ENCODE measurements at places on chromosomes 7 and 10.

GRCh38 chr10:790821-791551, 101.5 kb upstream of the DIP2C start:
- peak; percentile 51 for DNase-seq

GRCh38 chr10:124648131-124648475, 96.1 kb downstream of the FAM53B start:
- DNase-seq = no peak

GRCh38 chr7:56040730-56041129, 10.5 kb downstream of the PSPH start:
- no peak for DNase-seq

DNA sequence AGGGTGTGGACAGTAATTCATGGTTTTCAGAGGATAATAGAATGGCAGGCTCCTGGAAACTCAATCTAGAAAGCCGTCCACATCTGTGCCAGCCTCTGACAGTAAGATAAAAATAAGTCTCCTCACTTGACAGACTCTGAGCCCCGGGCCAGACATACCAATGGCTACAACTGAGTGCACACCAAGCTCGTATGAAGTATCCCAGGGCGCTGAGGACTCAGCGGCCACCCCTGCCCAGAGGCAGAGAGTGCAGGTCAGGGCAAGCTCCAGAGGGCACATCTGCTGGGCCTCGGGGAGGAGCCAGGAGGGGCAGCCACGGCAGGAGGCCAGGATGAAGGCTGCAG, 262.8 kb upstream of the TCERG1L start:
- peak; percentile 46 for DNase-seq

GRCh38 chr7:1454542-1454941, 4.7 kb downstream of the MICALL2 start:
- no peak for DNase-seq

GRCh38 chr7:37683246-37684120, at the start of gene GPR141:
Gene GPR141, plus strand, starts transcription at chr7:37683766. Its CDS starts 56,628 bp downstream, at chr7:37740394.
- DNase-seq = no peak

DNA sequence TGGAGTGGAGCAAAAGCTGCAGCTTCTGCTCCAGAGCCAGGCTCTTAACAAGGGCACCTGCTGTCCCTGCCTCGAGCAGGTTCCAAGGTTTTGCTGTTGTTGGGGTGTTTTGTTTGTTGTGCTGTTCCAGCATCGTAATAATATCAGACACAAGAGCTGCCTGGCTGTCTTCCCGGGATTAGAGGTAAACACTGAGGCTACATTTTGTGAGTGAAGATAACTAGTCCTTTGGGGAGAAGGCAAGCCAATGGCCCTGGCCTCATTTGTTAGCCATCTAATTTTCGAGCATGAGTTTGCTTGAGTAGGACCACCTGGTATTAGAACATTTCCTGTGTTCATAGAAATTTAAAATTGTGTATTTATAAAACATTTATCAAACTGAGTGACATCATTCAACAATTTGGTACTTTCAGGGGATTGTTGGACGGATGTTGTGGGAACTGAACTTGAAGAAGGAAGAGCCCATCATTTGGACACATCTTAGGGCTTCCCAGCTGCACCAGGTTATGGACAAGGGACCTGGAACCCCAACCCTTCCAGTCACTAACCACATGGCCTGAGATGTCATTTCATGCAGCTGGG, 555.0 kb downstream of the TNS3 start:
- DNase-seq = no peak

GRCh38 chr10:101006593-101007098, 7.0 kb downstream of the LZTS2 start:
- no peak for DNase-seq

DNA sequence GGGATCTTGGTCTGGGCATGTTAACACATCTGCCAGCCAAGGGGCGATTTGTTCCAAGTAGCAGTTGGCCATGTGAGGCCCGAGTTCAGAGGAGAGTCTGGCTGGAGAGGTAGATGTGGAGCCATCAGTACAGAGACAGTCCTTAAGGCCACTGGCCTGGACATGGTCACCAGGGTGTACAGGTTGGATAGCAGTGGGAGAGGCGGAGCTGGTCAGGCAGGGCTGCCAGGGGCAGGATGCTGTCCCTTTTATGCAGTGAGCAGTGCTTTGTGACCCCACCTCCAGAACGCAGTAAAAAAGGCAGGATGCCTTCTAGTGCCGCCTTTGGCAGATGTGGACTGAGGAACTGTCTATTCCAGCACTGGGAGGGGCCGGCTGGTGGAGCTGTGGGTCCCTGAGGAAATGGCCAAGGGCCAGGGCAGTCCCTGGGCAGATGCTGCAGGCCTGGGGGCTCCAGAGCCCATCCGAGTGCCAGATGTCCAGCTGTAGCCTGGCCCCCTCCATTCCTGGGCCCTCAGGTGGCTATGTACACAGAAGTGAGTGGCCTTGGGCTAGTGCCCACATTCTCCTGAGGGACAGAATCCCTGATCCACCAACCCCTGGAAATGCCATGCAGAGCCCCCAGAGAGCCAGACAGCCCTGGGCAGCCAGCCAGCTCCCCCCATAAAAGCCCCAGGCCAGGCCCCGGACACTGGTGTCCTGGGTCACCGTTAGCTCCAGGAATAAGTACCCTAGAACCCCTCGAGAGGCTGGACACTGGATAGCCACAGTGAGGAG, 17.2 kb upstream of the MYL7 start:
- peak; percentile 37 for DNase-seq

- DNase-seq = no peak
Measured at GRCh38 chr7:139844779-139845442, 15.8 kb downstream of the TBXAS1 start.

DNA sequence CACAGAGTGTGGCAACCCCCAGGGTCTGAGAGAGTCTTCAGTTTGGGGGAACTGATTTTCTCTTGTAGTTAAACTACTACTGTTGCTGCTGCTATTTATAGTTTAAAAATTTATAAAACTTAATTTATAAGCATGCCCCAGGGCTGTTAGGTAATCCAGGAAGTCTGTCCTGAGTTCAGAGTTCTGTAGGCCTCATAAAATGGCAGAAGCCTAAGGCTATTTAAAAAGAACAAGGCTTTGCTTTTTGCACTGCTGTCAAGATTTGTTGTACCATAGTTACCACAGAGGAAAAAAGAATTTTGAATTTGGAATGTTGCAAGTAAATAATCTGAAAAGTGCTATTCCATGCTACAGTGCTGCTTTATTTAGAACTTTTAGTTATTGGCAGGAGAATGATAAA, 66.1 kb downstream of the AGK start:
- DNase-seq = no peak

GRCh38 chr10:856416-857157, 74.9 kb downstream of the LARP4B start:
- DNase-seq = no peak

DNA sequence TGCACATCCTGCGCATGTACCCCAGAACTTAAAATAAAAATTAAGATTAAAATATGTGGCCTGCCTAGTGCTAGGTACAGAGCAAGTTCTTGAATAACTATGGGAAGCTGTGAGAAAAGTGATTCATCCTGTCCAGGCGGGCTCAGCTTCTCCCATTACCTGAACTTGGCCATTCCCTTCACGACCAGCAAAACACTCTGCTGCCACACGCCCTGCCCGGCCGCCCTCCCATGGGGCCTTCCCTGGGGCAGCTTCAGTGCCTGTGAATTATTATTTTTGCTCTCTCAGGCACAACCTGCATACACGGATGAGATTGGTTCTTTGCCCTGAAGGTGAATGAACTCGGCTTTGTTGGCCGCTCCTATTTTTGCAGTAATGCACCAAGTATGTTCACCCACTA, 209.2 kb upstream of the SHH start:
- no peak for DNase-seq

DNA sequence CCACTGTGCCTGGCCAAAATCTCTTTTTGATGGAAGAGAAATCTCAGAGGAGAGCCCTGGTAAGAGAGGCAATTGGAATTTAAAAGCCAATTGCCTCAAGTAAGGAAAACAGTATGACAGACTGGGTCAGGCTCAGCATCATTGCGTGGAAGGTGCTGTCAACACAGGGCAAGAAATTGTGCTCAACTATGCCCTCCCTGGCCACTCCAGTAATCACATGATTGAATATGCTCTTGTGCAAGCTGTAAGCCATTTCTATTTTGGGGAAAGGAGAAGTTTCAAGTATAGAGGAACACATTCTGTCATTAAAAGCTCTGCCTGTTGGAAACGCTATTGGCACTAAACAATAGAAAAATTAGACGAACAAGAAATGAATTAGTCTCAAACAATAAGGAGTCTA, 1127.7 kb downstream of the REEP3 start:
- peak; percentile 58 for DNase-seq

GRCh38 chr10:102598243-102598642, 46.0 kb upstream of the TRIM8 start:
- DNase-seq = no peak

- no peak for DNase-seq
Measured at GRCh38 chr7:40870108-40870507, 735.3 kb downstream of the SUGCT start.

- DNase-seq = no peak
Measured at GRCh38 chr7:103418241-103418640, 27.8 kb downstream of the SLC26A5 start.

DNA sequence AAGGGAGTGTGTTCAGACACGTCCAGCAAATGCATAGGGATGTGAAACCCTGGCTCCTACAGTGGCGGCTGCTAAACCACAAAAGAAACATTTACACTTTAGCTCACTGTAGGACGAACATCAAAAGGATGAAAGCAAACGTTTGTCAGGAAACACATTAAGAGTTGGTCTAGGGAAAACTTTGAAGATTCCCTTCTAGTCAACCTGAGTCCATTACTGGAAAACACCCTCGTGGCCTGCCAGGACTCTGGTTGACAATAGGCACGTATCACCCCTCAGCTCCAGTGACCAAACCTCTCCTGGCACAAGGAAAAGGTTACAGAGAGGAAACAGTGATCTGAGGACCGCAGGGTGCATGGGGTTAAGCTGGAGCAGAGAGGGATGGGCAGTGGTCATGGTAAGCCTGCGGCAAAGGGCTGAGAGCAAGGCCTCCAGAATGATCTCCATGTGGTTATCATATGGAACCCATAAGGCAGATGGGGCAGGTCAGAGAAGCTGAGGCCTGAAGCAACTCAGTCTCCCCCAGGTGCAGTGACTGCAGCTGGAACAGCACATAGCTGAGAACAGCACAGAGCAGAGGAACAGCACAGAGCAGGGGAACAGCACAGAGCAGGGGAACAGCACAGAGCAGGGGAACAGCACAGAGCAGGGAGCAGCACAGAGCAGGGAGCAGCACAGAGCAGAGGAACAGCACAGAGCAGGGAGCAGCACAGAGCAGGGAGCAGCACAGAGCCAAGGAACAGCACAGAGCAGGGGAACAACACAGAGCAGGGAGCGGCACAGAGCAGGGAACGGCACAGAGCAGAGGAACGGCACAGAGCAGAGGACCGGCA, 49.9 kb downstream of the CHST15 start:
- DNase-seq = no peak

DNA sequence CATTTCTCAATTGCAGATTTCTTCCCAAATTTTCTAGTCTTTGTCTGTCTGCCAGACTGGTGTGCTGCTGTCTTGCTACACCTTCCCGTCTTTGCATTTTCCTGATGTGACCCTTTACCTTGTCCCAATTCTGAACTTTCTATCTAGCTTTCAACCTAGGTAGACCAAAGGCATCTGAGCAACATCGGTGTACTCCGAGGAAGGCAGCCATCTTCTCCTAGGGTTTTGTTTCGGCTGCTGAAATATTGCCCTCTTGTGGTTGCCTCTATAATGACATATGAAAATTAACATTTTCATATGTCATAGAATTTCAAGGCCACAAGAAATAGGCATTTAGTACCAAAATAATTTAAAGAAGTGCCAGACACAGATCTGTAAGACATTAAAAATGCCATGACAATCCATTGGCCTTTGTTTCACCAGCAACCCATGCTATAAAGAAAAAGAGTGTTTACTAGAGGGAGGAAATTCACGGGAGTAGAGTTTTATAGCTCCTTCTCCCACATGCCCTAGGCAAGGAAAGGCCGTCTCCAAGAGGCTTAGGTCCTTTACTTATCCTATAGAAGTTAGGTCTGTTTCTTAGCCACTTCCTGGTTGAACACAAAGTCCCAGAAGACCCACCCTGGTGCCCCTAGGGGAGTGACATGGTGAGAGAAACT, 23.4 kb downstream of the OR9A2 start:
- DNase-seq = no peak

GRCh38 chr7:37986908-37987330, 66.5 kb downstream of the EPDR1 start:
- DNase-seq = peak; percentile 72

DNA sequence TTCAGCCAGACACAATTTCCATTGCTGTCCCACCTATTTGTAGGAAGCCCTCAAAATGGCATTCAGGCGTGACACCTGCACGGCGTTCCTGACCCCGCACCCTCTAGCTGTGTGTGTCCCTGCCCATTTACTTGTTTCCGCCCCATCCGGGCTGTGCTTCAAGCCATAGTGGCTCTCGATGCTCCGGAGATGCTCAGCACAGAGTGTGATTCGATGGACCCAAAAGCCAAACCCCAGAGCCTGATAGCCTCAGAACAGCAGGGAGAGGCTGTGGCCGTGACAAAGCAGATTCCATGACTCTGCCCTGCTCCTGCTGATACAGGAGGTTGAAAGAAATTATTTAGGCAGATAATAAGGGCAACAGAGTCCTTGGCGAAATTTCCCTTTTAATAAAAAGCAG, 13.4 kb downstream of the BUD31 start:
- no peak for DNase-seq

DNA sequence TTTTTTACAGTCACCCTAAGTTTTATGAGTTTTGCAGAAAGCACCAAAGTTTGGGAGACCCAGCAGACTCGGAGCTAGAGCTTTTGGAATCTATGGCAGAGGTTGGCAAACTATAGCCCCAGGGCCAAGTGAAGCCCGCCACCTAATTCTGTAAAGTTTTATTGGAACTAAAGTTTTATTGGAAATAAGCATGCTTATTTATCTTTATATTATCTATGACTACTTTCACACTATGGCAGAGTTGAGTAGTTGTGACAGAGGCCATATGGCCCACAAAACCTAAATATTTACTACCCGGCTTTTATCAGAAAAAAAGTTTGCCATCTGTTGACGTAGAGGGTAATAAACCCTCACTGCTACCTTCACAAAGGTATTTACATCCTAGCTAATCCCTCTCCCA, 267.6 kb downstream of the GPAM start:
- no peak for DNase-seq

- peak; percentile 60 for DNase-seq
Measured at GRCh38 chr10:28774051-28774995, 97.0 kb downstream of the BAMBI start.

DNA sequence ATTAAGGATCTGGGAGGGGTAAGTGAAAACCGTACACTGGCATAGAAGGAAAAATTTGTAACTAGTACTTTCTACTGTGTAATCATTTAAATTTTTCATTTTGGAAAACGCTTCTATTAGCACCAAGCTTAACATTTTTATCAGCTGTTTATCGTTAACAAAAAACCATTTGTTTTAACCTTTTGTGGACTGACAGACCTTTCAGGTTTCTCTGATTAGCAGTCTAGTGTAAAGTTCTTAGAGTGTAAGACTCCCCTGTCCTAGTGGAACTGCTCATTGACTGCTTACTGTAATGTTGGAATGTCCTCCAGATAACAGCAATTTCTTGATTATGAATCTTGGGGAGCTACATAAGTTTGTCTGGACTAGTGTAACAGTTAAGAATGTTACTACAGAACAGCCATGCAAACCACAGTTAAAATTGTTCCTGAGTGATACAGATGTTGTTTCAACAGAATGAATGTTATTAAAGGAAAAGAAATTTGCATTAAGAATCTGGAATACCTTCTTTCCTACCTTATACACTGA, 2.0 kb downstream of the DBF4 start:
- no peak for DNase-seq

All from endodermal cell (in vitro differentiated cells).